ENCODE measurements at places on chromosomes 2 and 18.

- no peak for DNase-seq
Measured at GRCh38 chr18:64019922-64020756, 50.3 kb downstream of the SERPINB8 start.

GRCh38 chr2:231467016-231467545, 2.8 kb upstream of the NCL start:
- no peak for DNase-seq

- no peak for DNase-seq
Measured at GRCh38 chr2:6392966-6393365, 472.7 kb downstream of the CMPK2 start.

DNA sequence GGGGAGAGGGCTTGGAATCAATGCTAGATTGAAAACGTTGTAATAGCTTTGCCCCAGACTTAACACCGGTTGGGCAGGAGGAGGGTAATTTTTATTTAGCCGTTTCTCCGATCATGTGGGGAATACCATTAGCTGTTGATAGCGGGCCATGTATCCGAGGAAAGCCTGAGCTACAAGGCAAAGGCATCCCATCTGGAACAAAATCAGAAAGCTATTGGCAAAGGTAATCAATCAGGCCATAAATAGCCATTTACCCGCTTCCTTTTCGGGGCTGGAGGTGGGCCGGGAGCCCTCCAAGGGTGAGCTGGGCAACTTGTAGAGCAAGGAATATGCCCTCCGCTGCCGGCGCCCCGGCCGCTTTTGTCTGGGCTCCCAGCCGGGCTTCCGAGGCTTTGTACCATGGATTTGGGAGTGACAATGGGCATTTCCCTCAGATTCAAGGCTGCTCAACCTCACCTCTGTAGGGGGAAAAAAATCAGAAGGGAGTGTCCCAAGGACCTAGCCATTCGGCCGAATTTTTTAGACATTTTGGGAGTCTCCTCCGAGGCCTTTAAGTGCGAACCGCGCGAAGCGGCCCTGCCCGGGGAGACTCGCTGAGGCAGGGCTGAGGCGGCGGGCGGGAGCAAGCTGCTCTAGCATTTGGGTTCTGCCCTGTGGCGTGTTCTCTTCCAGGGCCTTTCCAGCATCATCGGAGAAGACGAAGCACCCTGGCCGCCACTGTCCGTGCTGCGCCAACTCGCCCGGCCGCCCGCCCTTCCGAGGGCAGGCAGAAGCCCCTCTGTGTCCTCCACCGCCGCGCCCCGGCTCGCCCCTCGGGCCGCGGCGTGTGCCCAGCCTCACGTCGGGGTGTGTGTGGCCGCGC, 1.1 kb upstream of the HOXD9 start:
- DNase-seq = no peak

- no peak for DNase-seq
Measured at GRCh38 chr2:157726946-157727345, 98.3 kb upstream of the ACVR1C start.

DNA sequence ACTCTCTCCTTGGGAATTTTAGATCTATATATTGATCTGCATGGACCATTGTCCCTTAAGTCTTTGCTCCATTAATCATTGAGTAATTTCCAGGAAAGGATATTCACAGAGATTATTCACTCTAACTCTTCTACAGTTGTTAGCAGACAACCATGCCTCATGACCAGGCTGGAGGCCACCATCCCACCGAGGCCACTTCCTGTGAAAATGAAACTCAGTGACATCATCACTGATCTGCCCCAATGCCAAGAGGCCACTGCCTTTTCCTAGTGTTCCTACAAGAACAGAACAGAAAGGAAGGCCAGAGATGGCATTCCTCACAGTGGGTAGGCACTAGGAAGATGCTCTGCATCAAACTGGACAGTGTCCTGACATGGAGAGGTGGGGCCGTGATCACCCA, 161.3 kb downstream of the DTNA start:
- no peak for DNase-seq

DNA sequence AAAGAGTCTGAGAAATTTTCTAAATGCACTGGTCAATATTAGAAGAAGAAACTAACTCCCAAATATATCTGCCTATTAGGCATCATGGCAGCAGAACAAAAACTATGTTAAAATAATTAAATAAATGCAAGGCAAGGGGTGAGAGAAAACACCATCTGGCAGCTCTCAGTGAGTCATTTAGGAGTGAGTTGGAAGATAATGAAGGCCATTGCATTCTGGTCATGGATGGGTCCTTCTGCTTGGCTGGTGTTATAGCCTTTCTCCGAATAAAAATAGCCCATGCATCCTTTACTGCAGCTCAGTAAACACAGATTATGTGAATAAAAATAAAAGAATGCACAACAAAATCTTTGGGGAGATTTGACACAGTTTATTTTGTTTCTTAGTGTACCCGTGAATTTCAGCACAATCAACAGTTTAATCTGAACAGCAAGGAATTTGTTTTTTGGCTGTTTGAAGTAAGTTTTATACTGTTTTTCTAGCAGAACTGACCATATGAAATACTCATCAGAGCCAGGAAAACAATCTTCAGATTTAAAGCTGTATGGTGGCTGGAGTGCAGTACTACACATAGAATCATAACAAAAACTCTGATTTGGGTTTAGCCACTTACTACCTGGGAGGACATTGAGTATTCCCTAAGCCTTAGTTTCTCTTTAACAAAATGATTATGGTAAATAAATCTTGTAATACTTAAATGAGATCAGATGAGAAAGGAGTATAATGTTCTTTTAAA, 225.1 kb upstream of the ITGA4 start:
- no peak for DNase-seq

- no peak for DNase-seq
Measured at GRCh38 chr2:1795261-1796231, 51.2 kb upstream of the PXDN start.

GRCh38 chr2:199115169-199115568, 342.6 kb downstream of the SATB2 start:
- DNase-seq = no peak

DNA sequence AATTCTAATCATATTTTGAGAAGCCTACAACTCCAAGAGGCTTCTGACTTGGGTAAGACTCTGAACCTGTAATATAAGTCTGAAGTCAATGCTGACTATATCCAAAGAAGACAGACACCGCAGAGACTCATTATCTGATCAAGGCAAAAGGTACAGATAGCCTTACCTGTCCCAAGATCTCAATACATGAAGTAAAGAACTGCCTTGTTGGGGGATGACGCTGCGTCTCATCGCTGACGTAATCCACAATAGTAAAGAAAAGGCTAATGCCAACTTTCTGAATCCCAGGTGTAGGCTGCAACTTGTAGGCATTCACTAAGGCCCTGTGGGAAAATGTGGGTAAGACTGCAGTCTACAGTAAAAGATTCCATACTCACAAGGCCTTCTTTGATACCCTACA, 62.1 kb downstream of the SIGLEC15 start:
- no peak for DNase-seq

DNA sequence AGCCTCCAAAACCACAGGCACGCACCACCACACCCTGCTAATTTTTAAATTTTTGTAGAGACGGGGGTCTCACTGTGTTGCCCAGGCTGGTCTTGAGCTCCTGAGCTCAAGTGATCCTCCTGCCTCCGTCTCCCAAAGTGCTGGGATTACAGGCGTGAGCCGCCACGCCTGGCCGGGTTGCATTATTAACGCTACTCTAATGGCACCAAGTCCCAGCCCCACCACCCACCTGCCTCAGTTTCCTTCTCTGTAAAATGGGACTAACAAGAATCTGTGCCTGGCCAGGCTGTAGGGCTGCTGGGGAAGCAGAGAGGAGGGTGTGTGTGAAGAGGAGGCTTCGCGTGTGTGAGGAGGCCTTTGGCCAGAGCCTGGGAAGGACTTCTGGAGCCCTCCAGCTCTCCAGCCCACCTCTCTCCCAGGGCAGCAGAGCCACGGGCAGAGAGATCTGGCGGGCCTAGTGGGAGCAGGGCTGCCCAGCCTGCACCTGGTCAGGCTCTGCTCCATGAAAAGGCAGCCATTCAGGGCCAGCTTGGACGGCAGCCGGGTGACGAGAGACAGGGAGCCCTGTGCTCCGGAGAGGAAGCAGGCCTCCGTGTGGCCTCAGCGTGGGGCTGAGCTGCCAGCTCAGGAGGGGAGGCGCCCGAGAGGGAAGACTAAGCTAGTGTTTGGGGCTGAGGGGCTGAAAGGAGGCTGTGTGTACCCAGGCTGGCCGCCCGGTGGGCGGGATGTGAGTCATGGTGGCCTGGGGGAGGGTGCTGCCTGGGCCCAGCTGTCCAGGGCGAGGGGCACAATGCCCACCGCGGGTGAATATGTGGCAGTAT, 7.4 kb upstream of the B3GNT7 start:
- no peak for DNase-seq

DNA sequence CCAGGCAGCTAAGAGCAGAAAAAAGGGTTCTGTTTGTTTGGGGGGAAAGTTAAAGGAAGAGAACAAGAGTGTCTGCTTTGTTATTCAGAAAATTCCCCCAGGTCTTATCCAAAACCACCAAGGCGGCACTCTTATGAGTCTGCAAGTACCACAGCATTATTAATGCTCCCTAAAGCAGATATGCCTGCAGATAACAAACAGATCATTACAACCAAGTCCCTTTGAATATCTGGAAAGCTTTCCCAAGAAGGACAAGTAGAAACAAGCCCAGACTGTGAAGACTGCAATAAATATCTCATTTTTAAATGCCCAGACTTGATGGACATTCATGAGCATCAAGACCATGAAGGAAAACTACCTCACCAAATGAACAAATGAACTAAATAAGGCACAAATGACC, 278.6 kb upstream of the TMEFF2 start:
- DNase-seq = no peak

DNA sequence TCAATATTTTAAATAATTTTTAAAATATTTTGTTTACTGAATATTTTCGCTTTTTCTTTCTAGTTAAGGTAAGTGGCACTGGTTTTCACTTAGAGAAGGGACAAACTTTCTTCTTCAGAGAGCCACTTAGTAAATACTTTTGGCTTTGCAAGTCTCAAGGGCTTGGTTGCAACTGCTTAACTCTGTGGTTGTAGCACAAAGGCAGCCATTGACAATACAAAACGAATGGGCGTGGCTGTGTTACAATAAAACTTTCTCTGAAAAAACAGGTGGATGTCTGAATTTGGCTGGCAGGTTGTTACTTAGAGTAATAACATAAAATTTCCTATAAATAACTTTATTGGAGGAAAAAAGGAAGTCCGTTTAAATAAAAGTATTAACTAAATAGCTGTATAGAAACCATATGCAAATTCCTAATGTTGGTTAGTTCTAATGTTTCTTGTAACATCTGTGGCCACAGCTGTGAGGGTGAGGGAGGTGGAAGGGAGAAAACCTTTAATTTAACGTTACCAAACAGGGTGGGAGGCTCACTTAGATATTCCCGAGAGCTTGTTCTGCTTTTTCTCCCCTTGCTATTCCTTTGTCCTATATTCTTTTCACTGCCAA, 62.4 kb upstream of the TNP1 start:
- DNase-seq = no peak

DNA sequence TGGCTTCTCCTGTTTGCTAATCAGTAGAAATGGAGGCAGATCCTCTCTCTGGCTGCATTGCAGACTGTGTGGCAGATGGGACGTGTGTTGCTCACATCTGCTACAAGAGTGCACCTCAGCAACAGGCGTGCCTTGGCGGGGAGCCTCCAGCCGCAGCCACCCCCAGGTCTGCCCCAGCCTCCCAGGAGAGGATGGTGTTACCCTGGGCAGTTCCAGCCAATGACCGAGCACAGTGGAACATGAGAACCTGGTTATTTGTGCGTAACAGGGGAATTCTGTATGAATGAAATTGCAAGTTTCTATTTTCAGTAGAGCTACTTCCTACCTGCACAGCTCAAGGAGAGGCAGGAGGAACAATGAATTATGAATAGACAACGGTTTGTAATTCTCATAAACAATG, 130.6 kb upstream of the CBLN2 start:
- no peak for DNase-seq

- DNase-seq = no peak
Measured at GRCh38 chr2:29108225-29108624, 7.0 kb upstream of the CLIP4 start.

DNA sequence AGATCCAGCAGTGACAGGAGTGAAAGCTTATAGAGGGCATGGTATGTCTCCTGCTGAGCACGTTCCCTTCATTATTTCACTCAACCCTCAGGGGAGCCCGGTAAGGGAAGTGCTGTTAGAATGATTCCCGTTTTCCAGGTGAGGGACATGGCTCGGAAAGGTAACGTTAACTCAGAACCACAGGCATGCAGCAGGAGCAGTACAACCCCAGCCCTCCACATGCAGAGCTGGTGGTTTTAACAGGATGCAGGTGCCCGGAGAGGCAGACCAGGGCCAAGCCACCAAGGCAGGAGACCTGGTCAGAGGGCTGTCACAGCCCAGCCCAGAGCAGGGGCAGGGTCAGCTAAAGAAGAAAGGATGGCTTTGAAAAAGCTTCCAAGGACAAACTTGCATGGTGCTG, 268.5 kb downstream of the SH3BP4 start:
- no peak for DNase-seq

Data from CD8-positive, alpha-beta T cell (primary cell).